ENCODE measurements at places on chromosomes 2 and 18. TPM values are rescaled to one million over a fixed set of nuclear protein-coding genes. Genes with fewer than 3 reads are reported as not detected.

The C2orf80 gene
- not detected for total RNA-seq

The PPM1G gene
- total RNA-seq = 228 TPM

The IGFBP5 gene
- 111 TPM for total RNA-seq

The RNF152 gene
- total RNA-seq = 0.58 TPM

The GPR75 gene
- total RNA-seq = 1.5 TPM

Data from epithelial cell of proximal tubule (primary cell).